ENCODE measurements at places on chromosomes 16 and 17.

GRCh38 chr17:33375103-33375502 lies 82.0 kb upstream of the ASIC2 start:
- DNase-seq = no peak

GRCh38 chr17:1711804-1712203 lies 1.6 kb upstream of the TLCD2 start:
- no peak for DNase-seq

DNA sequence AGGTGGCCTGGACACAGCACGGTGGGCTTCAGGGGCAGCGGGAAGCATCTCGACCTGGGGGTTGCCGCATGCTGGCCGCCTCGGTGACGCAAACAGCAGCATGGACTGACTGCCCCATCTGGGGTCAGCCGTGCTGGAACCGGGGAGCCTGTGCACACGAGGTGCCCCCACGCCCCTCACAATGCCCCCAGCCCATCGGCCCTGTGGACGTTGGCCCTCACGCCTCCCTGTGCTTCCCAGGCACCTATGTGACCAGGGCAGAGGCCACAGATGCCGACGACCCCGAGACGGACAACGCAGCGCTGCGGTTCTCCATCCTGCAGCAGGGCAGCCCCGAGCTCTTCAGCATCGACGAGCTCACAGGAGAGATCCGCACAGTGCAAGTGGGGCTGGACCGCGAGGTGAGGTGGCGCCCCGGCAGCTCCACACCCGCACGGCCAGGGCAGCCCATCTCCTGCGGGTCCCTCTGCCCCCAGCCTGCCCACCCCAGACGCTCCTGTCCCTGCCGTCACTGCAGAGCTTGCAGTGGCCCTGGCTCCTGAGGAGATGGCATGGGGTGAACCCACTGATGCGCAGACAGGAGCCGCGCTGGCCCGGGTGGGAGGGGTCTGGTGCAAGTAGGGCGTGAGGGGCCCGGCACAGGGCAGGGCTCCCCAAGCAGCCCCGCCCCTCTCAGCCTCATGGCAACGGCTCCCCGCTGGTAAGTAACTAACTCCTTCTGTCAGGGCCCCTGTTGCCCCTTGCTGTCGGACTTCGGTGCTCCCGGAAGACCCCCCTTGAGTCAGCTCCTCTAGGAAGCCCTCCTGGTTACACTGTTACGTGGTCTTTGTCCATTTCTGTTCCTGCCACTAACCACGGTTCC lies 13.6 kb downstream of the CDH15 start:
- DNase-seq = no peak

- DNase-seq = no peak
These were observed 67.4 kb downstream of the SLC39A11 start for GRCh38 chr17:73025041-73025560.

GRCh38 chr16:50494501-50495491 lies 53.4 kb upstream of the NKD1 start:
- no peak for DNase-seq

Measured in MV-4-11 (cell line).